ENCODE measurements at places on chromosomes 1 and 21. TPM values are rescaled to one million over a fixed set of nuclear protein-coding genes. Genes with fewer than 3 reads are reported as not detected.

LPAR3 gene
- polyA plus RNA-seq, result 0.12 TPM

GRCh38 chr1:170986901-170987300 is 51.6 kb downstream of the MROH9 start:
- no peak for DNase-seq

DNA sequence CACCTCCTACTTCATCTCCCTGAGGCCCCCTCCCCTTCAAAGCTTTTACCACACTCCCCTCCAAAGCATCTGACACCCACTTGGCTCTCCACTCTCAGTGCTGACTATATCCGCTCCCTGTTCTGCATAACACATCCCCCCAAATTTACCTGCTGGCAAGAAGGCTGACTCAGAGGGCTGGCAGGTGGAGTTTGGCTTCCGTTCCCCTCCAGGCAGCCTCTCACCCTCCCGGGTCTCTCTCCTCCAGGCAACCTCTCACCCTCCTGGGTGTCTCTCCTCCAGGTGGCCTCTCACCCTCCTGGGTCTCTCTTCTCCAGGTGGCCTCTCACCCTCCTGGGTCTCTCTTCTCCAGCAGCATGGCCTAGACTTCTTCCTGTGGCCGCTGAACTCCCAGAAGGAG is 562.1 kb downstream of the NPHP4 start:
- DNase-seq, result no peak

C8B gene
- polyA plus RNA-seq, result not detected

- DNase-seq, result no peak
These were observed 7.3 kb upstream of the CA6 start for GRCh38 chr1:8938232-8938999.

All from hindlimb muscle (tissue), 1 donor.